Stimulated activated CD4-positive, alpha-beta T cell treated with anti-CD3 and anti-CD28 coated beads, Interleukin-1b, Interleukin-23, amount 100 ng/mL, for 1 hour (primary cell): ENCODE measurements at places on chromosomes 7 and 10.

- no peak for DNase-seq
Observed at GRCh38 chr10:132164761-132165278, 21.9 kb upstream of the DPYSL4 start.

- no peak for DNase-seq
Observed at GRCh38 chr10:86205306-86206239, 161.0 kb downstream of the GRID1 start.

DNA sequence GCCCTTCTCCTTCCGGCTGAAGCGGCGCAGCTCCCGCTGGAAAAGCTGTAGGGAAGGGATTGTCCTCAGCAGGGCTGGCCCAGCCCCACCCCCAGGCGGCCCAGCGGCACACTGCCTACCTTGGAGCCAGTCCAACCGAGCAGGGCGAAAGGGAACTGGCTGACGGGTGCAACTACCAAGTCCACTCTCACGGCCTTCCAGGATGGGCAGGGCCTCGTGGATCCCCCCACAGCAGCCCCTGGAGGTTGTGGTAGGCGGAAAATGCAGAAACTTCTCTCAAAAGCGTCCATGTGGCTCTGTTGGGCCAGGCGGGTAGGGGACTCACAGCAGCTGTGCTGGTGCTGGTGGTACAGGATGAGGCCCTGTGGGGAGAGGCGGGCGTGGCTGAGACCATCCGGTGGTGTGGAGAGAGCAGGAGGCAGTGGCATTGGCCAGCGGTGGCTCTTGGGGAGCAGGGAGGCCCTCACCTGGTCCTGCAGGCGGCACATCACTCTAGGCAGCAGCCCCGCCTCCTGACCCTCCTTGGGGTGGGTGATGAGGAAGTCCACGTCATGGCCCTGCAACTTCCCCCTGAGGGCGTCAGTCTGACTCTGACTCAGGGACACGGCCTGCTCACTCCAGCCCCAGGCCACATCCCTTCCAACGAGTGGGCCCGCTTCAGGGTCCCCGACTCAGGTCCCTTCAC lies 8.4 kb upstream of the PGAM2 start:
- DNase-seq = no peak

- no peak for DNase-seq
Observed at GRCh38 chr10:79101560-79102497, 33.1 kb downstream of the ZMIZ1 start.

GRCh38 chr7:151035026-151035717 lies 6.9 kb downstream of the ABCB8 start:
- DNase-seq = no peak

- DNase-seq = no peak
Observed at GRCh38 chr10:85620807-85621206, 745.8 kb downstream of the GRID1 start.

GRCh38 chr10:36703179-36703578 lies 422.2 kb upstream of the ANKRD30A start:
- no peak for DNase-seq

GRCh38 chr10:87696922-87697745 lies 37.5 kb downstream of the PAPSS2 start:
- no peak for DNase-seq

DNA sequence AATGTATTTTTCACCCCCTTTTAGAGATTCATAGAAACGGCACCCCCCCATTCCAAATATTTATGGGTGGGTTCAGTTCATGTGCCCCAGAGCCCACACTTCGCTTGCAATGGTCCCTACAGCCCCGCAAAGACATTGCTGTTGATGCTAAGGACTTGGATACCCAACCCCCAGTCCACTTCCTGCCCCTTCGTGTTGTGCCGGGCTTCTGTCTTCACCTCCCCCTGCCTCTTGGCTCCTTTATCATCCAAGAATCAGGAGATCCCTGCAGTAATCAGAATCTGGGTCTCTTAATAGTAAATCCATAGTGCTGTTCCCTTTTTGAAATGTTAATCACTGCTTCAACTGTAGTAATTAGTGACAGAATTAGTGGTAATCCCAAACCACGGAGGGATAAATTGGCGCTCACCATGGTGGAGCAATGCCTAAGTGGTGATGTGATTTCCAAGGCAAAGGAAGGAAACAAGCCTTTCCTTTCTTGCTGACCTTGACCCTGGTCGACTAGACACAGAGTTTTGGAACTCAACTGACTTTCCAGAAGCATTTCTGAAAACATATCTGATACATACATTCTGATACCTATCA lies 67.7 kb downstream of the HK1 start:
- no peak for DNase-seq

DNA sequence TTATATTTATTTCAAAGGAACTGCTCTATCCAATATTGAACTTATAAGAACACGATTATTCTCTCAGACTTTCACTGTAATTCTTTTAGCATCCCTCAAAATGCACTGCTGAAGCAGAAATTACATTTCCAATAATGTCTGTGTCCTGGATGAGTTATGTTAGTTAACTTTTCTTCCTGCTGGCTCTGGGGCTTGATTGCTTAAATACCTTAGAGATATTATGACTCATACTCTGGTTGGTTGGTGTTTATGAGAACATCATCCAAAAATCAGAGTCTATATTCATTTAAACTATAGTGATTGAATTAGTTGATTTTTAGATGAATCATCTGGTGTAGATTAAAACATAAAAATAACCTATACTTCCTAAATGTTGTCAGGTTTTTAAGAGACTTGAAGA lies 246.3 kb upstream of the VWC2 start:
- DNase-seq = no peak

DNA sequence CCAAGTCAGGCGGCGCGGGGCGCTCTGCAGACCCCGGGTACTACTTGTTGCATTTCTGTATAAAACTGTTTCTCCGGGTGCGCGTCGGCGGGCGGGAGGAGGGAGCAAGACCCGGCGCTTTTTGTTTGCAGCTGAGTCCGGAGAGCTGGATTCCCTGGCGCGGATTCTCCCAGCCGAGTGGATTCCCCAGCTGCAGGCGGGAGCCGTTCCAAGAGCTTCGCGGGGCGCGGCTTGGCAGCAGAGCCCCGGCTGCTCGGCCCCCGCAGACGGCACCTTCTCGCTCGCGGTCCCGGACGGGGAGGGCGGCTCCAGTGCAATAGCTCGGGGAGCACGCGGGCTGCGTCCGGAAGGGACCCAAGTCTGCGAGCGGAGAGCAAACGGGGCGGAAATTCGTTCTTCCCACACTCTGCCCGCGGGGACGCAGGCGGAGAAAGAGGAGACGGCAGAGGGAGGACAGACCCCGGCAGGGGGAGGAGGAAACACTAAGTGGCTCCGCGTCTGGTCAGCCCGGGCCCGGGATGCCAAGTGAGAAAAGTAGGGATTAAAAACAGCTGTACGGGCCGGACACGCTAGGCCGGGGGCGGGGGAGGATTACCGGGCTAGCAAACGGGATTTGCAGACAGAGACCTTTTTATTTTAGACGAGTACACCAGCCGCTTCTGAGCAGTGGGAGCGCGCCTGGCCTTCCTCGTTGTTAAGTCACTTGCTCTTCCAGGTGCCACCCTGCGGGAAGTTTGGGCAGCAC lies at the start of gene TRIL:
Gene TRIL, minus strand, starts transcription at position 96 of the 745 bp plus-strand sequence. CDS start 284 bp downstream, outside the sequence.
- no peak for DNase-seq

DNA sequence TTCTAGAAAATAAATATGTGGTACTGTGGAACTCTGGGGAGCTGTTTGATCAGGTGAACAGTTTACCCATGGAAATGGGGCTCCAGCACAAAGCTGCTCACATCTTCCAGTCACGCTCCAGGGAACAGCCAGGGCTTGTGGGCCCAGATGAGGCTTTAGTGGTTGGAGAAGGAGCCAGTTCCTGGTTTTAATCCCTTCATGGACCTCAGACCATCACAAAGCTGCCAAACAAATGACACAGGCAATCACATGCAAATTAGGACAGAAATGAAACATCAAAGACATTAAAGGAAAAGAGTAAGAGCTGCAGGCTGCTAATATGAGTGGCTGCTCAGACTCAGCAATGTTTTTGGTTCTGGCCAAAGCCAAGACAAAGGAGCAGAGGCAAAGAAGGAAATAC lies 2.2 kb upstream of the ATP6V0E2 start:
- DNase-seq = no peak

DNA sequence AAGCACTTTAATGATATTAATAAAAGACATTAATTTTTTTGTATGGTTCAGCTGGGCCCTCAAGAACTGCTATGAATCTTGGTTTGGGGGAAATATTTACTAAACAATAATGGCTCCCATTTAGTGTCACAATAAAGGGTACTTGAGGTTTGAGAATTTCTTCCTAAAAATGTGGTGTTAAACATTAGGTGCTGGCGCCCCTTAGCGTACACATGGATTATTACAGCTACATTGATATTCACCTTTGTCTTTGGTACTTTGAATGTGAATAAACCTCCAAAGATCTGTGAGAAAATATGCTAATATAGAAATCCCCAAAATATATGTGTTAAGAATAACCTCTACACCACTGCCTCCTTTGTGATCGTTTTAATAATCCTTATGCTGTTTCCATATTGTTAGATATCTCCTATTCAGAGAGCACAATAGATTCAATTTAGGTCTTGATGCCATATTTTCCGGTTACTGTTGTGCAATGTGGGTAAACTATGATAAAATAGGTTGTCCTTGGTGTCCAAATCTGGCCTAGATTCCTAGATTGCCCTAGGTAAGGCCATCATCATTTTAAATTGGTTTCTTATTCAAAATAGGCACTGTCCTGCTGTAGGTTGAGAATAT lies 161.8 kb upstream of the CACNA2D1 start:
- no peak for DNase-seq

GRCh38 chr10:3566627-3567026 lies 218.4 kb downstream of the KLF6 start:
- no peak for DNase-seq

GRCh38 chr10:82150123-82150900 lies 275.3 kb downstream of the NRG3 start:
- DNase-seq = no peak

DNA sequence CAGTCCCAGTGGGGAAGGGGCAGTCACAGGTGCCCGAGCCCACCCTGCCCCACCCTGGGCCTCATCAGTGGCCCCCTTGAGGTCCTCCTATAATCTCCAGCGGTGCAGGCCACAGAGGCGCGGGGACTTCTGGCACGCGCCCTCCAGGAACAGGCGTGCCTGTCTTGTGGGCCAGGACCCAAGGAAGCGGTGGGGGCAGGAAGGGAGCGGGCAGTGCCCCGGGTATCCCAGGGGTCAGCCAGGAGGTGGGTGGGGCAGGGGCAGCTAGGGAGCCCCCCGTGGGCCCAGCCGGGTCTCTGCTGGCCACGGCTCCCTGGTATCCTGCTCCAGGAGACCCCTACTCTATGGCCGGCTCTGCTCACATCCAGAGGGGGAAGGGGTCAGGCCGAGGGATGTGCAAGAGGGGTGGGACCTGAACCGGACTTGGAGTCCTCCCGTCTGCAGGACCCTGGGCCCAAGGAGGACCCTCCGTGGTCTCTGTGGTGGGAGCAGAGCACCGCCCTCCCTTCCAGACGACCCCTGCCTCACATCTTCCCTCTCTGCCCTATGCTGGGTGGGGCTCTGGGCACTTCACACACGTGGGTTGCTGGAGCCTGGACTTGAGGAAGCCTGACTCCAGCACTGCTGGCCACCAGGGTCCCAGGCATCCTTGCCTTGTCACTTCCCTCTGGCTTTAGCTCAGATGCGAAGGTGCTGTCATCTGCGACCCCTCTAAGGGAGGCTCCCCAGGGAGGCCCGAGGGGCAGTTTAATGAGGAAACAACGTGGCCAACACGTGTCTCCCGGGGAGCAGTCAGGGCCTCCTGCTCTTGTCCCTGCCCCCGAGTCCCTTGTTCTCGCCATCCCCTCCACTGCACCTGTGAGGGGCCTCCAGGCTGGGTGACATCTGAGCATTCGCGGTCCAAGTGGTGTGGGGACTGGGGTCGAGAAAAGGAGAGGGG lies 18.3 kb upstream of the GRIFIN start:
- no peak for DNase-seq

GRCh38 chr7:8229927-8230326 lies 32.0 kb downstream of the ICA1 start:
- no peak for DNase-seq

GRCh38 chr7:30322271-30323005 lies 38.0 kb downstream of the ZNRF2 start:
- DNase-seq = no peak

- DNase-seq = no peak
Observed at GRCh38 chr10:95459446-95460045, 101.6 kb downstream of the SORBS1 start.

- no peak for DNase-seq
Observed at GRCh38 chr10:129568583-129569344, 101.7 kb downstream of the MGMT start.

GRCh38 chr10:690372-691161 lies 1.1 kb upstream of the DIP2C start:
- no peak for DNase-seq

GRCh38 chr7:93601363-93601762 lies 26.8 kb upstream of the CALCR start:
- DNase-seq = no peak

DNA sequence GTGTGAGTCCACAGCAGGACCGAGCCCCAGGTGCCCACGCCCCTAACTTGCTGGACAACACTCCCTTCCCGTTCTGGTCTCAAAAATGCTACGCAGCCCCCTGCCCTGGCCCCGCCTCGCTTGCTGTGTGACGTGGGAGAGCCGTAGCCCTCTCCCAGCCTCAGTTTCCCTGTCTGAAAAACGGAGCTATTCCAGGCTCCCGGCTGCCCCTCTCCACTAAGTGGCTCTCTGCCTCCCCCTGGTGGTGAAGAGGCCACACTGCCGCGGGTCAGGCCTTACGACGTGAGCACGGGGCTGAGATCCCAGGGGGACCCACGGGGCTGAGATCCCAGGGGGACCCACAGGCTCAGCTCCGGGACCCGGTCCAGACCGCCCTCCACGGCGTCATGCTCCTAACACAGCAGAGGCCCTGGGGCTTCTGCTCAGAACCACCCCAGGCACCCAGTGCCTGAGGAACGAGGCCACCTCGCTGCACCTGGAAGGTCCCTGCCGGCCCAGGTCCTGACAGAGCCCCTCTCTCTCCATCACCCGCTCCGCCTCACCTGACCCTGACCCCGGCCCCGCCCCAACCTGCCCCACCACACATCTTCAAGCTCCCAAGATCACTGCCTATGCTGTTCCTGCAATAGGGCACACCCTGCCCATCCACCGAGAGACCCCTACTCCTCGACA lies 26.7 kb downstream of the MICALL2 start:
- DNase-seq = peak; percentile 65

DNA sequence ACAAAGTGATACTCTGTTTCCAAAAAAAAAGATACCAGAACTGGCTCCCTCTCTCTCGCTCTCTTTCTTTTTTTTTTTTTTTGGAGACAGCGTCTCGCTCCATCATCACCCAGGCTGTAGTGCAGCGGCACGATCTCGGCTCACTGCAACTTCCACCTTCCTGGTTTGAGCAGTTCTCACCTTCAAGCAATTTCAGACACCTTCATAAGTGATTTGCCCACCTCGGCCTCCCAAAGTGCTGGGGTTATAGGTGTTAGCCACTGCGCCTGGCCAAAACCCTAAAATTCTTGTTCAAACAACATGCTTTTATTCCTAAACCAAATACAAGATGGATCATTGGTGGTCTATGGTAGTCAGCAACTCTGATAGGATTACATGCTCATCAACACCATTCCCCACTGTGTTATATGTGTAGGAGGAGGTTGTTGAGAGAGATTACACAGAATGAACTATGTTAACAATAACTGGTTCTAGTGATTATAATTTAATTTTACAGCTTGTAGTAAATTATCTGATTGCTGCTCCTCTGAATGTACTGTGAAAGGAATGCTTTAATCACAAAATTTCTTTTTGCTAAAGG lies 15.5 kb downstream of the ACBD5 start:
- no peak for DNase-seq

GRCh38 chr7:44131173-44132029 lies 8.1 kb upstream of the POLD2 start:
- no peak for DNase-seq
